Stimulated activated CD8-positive, alpha-beta memory T cell treated with anti-CD3 and anti-CD28 coated beads, Interleukin-2, amount 100 ng/mL, for 1 hour (primary cell): ENCODE measurements at places on chromosomes 2 and 18.

GRCh38 chr18:39134255-39134654, 1568.7 kb upstream of the CELF4 start:
- DNase-seq, result no peak

DNA sequence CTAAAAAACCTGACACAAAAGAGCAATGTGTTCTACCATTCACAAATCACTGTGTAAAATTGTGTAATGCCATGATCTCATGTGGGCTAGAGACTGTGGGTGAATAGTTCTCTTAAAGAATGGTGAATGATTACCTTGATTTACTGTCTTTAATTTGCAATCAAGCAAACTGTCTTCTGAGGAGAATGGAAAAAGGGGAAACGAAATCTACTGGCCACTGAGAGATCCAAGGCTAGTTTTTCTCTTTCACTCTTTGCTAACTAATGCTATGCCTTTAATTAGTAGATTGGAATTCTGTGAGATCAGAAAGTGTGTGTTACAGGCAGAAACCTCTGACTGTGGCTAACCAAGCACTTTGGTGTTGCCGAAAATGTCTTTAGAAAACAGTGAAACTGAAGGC, 422.7 kb downstream of the TGIF1 start:
- no peak for DNase-seq

DNA sequence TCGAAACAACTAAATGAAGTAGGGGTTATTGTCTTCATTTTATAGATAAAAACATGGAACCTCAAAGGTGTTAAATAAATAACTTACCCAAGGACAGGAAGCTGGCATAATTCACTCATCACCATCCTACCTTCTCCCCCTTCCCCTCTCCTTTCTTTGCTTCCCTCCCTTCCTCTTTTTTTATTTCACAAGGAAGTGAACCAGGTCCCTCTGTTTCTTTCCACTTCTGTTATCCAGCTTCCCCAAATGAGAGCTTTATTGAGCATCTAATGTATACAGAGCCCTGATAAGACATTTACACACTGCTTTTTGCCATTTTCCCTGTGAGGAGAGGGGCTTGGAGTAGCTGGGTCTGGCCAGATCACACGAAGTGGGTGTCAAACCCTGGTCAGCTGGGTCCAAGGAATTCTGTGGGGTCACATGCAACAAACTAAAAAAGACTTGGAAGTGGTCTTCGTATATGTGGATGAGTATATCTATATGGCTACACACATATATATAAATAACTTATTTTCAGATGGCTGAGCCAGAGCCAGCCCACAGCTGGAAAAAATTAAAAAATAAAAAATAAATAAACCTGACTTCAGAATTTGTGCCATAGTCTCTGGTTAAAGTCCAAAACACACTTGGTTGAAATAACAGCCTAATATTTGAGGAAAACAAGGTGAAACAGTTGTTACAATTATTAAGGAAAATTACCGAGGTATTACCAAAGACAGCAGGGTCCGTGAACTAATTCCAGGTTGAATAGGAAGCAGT, 49.3 kb upstream of the FOSL2 start:
- no peak for DNase-seq

DNA sequence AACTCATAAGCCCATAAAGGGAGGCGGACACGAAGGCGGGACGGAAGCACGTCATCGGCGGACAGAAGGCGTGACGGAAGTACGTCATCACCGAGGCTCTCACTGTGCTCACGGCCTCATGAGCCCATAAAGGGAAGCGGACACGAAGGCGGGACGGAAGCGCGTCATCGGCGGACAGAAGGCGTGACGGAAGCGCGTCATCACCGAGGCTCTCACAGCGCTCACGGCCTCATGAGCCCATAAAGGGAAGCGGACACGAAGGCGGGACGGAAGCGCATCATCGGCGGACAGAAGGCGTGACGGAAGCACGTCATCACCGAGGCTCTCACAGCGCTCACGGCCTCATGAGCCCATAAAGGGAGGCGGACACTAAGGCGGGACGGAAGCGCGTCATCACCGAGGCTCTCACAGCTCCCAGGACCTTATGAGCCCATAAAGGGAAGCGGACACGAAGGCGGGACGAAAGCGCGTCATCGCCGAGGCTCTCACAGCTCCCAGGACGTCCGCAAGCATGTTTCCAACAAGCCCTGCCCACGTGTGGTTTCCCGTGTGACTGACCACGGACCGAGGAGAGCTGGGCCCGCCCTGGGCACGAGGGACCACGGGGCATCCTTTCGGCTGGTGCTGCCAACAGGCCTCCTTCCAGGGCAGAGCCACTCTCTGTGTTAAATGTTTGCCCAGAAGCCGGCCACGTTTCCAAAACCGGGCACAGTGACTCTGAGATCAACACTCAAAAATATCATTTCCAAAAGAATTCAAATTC, 182.7 kb upstream of the SALL3 start:
- DNase-seq, result no peak

DNA sequence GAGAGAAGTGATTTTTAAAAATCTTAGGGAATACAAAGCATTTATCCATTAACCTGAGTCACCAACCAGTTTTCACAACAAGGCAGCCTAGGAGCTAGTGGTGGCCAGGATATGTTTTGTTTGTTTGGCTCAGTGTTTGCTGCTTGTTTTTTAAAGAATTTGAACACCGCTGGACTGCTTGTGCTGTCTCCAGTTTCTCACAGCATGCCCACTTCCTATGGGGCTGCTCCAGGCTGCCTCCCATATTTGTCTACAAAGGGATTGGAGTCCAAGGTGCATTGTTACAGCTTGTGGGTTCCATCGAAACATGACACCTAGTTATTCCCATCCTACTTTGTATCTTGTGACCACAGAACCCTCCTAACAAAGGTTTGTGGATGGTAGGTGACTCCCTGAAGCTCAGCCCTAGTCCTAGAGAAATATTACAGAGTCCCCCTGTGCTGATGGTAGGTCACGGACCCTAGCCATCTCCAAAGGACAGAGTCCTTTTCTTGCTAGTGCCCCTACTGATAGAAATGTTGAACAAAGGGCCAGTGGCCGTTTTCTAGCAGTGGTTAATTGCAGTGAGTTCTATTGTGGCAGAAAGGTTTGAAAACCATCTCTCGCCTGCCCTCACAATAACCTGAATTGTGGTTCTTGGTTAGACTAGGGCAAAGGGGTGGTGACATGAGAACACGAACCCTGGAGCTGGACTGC, 23.2 kb downstream of the GPR39 start:
- no peak for DNase-seq

GRCh38 chr18:75185460-75185859, 23.5 kb downstream of the PTGR3 start:
- DNase-seq, result no peak

DNA sequence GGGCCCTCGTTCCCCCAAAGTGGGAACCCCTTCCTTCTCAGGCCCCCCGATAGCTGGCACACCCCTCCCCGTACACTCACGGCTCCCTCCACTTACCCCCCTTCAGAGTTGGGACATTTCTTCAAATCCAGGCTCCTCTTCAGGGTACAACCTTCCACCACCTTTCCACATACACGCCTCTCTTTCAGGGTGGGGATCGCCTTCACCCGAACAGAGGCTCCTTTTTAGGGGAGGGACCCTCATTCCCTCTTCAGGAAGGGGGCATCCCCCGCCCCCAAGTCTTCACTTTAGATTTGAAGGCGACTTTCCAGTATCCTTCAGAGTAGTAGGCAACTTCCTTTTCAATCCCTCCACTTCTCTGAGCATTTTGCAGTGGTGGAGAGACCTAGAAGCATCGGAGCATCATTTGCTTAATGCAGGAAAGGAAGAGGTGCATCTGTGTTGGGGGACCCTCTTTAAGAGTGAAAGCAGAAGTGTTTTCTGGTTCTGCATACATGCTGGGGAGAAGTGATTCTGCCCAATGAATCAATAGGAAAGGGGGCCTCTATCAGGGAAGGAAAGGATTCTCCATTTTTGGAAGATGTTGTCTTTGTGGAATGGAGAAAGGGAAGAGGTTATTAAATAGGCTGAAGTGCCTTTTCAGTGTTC, 845 bp downstream of the EML4 start:
- DNase-seq, result no peak

DNA sequence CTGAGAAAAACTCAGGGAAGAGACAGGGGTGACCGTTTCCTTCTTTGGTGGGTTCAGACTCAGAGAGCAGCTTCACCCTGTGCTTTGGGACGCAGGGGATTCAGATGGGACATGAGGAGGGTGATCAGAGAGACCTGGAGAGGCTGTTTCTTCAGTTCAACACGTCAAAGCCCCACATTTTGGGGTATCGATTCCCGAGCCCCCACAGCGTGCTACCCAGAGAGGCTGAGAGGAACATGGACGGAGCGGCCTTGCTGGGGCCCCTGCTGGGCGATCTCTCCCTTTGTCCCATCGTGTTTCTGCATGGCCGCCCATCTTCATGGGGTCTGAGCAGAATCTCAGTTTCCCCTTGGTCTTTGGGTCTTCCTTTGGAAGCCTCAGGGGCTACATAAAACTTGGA, 38.2 kb upstream of the PXDN start:
- DNase-seq, result no peak

- DNase-seq, result no peak
Observed at GRCh38 chr2:183253441-183254130, 129.3 kb downstream of the NUP35 start.

DNA sequence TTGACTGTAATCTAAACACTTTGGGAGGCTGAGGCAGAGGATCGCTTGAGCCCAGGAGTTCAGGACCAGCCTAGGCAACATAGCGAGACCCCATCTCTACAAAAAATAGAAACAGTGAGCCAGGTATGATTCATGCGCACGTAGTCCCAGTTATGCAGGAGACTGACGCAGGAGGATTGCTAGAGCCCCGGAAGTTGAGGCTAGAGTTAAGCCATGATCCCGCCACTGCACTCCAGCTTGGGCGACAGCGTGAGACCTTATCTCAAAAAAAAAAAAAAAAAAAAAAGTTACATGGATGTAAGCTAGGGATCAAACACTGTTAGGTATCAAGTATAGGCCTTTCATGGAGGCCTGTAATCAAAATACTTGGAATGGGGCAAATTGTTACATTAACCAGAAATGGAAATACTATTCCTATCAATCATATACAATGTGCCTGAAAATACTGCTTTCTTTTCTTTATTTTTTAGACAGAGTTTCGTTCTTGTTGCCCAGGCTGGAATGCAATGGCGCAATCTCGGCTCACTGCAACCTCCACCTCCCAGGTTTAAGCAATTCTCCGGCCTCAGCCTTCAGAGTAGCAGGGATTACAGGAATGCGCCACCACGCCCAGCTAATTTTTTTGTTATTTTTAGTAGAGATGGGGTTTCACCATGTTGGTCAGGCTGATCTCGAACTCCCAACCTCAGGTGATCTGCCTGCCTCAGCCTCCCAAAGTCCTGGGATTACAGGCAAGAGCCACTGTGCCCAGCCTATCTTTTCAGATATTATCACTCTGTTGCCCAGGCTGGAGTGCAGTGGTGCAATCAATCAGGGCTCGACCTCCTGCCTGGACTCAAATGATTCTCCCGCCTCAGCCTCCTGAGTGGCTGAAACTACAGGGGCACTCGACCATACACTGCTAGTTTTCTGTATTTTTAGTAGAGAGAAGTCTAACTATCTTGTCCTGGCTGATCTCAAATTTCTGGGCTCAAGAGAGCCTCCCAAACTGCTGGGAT, 27.2 kb downstream of the XPO1 start:
- no peak for DNase-seq

- no peak for DNase-seq
Observed at GRCh38 chr2:145905371-145905770, 1385.5 kb upstream of the ZEB2 start.

DNA sequence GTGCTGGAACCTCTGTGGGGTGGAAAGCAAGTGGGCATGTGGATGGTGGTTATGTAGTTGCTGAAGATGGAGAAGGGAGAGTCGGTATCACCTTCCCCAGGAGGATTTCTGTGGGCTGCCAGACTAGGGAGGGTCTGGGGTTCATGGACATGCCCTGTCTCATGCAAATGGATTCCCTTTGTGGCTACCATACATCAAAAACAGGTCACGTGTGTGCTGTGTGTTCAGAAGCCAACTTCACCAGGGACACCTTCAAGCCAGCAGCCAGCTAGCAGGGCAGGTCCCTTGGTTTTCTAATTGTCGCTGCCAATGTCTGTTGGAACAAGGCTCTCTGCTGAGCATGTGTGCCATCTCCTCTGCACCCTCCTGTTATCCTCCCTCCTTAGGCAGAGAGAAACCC, 155.2 kb downstream of the ATP9B start:
- DNase-seq, result no peak

- no peak for DNase-seq
Observed at GRCh38 chr18:79121746-79122474, 52.7 kb downstream of the ATP9B start.

DNA sequence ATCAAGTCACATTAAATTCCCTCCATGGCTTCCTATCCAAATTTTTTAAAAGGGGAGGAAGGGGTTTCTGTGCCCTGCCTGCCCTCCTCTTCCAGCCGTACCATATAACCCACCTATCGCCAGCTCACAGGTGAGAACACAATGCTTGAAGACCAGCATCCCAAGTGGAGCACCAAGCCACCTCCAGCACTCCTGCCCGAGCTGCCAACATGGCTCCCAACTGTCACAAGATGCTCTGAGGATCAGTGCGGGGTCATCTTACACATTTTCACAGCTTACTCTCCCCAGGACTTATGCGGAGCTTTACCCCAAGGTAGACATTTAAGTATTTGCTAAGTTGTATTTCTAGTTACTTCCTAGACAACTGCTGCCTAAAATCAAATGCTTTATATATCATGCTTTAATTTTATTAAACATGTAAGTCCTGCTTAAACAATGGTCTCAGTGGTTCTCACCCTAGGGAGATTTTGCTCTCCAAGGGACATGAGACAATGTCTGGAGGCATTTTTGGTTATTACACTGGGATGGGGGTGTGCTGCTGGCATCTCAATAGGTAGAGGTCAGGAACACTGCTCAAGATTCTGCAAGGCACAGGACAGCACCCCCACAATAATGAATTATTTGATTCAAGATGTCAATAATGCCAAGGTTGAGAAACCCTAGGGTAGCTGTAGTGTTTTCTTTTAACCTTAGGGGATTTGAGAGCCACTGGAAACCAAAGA, 45.8 kb downstream of the SF3B1 start:
- DNase-seq, result no peak

DNA sequence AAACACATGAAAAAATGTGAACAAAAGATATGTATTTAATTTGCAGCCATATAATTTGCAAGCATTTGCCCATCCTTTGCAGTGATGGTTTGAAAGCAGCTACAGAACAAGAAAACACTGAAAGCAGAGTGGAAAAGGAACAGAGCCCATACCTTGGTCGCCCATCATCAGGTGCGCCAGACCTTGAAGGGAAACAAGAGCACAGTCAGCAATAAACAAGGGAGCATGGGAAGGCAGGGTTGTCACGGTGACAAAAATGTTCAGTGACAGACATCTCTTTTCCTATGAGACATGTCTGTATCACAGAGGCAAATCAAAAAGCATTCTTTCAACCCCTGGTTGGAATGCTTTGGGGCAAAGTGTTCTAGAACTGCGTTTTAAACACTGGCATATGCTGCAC, 109.4 kb downstream of the NRXN1 start:
- DNase-seq, result no peak

- DNase-seq, result no peak
Observed at GRCh38 chr2:101931402-101931801, 60.4 kb upstream of the IL1R2 start.

GRCh38 chr2:144201126-144201525, 318.8 kb downstream of the ZEB2 start:
- DNase-seq, result no peak
